ENCODE measurements at places on chromosomes 5 and 9.

DNA sequence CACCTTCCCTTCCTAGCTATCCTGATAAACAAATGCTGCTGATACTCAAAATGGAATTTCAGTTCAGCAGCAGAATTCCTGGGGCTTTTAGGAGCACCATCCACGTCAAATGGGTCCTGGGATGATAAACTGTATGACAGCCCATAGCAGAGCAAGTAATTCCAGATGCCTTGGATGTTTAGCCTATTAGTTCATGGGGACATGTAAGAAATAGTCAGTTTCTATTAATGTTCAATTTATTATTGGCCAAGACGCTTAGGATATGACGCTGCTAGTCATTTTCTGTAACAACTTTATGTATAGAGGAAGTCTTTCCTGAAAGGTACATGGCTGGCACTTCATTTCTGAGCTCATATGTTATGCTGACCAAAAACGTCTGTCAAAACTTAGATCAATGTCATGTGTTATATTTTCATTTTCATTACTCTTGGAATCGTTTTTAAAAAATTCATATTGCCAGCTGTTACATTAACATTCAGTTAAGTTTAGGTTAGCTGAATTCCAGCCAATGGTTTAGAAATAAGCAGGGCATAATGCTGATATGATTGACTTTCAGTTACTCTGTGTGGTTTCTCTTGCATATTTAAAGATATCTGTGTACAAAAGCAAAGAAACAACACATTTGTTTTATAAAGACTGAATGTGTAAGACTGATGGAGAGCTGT lies 243.8 kb downstream of the CSNK1G3 start:
- DNase-seq = no peak

DNA sequence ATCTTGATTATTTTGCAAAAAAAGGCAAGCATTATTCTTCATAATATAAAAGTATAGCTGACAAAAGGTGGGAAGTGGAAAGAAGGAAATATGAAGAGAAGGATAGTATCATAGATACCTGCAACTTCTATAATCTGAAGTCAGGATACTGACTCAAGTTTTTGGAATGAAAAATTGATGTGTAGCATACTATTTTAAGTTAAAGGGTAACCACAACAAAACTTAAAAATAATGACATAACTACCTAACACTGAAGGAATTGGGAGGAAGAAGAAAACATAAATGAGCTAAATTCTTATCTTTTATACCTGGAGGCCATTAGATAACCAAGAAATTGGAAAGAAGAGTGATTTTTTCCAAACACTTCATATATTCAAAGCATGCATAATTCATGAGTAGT lies 51.8 kb upstream of the TLE1 start:
- DNase-seq = no peak

- DNase-seq = no peak
These were observed 19.4 kb downstream of the ERGIC1 start for GRCh38 chr5:172853355-172853975.

DNA sequence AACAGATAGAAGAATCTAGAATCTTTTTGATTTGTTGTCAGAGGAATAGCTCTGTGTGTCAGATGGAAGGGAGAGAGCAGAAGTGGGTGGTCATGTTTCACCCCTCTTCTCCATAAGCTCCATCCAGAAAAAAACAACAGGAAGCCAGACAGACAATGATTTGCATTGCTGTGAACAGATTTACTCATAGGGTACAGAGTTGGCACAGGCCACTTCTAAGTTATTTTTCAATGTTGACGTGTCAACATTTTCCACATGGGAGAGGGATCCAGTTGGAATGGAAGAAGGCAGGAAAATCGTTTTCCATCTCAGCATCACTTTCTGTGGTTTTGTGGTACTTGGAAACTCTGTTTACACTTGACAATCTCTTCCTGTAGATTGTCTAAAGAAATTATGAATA lies 86.7 kb downstream of the INSYN2B start:
- no peak for DNase-seq

- peak; percentile 13 for DNase-seq
These were observed 72.2 kb upstream of the EPB41L4A start for GRCh38 chr5:112491257-112491656.

DNA sequence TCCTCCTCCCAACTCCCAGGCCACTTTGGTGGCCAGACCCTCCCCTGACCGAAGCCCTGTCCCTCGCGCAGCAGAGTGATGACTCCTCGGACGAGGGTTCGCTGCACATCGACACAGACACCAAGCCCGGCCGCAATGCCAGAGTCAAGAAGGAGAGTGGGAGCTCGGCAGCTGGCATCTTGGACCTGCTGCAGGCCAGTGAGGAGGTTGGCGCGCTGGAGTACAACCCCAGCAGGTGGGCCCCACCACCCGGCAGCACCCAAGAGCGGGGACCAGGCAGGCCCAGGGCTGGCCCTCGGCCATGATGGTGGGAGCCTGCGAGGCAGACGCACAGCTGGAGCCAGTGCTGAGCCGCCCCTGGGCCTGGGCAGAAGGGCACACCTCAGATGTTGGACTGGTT lies 90.6 kb downstream of the PHF2 start:
- DNase-seq = no peak

All from MCF 10A (cell line).